ENCODE measurements at places on chromosomes 12 and 14. TPM values are rescaled to one million over a fixed set of nuclear protein-coding genes. Genes with fewer than 3 reads are reported as not detected.

PRKD1 gene
- total RNA-seq = 12.0 TPM

OTOGL gene
- total RNA-seq = 0.11 TPM

DEPDC4 gene
- 2.5 TPM for total RNA-seq

CCDC38 gene
- total RNA-seq = 0.39 TPM

NOS1 gene
- not detected for total RNA-seq
